ENCODE measurements at places on chromosomes 3 and 15.
A peak's percentile ranks its signal among the peaks of the same experiment; 100 is the strongest.

GRCh38 chr15:69809421-69809820, 288.3 kb downstream of the TLE3 start:
- no peak for DNase-seq

GRCh38 chr3:110026421-110026820, 689.1 kb upstream of the DPPA4 start:
- no peak for DNase-seq

DNA sequence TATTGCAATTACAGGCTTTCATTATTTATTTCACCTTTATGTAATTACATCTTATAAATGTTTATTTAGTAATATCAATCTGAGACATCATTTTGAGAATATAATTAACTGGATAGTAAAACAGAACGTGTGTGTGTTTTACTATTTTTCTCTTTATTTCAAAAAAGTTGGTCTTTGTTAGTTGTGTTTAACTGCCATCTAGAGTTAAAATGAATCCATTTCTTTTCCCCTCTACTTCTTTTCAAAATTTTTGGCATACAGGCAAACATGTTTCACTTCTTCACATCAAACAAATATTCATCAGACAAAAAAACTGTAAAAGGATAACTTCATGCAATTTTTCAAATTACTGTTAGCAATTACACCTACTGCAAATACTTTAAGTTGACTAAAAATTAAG, 61.1 kb downstream of the FEZF2 start:
- DNase-seq = no peak

GRCh38 chr3:53089511-53089910, 40.7 kb downstream of the RFT1 start:
- DNase-seq = no peak

DNA sequence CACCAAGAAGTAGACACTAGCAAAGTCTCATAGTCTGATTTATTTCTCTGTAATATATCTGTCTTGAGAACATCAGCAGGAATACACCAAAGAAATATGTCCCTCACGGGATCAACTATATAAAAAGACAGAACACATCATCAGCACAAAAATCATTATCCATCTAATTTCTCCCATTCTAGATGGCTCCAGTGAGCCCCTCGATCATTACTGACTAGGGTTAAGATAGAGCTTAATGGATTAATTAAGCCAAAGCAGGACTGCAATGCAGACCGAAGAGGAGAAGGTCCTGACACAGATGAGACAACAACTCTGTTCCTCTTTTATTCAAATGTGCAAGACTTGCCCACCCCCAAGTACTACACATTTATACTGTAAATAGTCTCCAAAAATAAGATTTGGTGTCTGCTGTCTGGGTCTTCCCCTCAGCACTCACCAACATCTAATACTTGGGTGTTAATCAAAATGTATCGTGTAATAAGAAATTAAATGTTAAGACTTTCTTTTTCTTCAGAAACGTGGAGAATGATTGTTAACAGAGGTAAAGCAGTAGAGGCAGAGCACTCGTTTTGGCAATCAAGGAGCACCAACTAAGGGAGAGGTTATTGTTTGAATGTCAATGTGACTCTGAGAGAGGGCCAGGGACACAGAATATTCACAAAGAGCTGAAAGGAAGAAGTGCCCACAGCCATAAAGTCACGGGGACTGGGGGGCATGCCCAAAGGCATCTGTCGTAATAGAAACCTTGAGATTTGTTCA, 133.6 kb downstream of the TIGIT start:
- DNase-seq = no peak

GRCh38 chr15:67067930-67068551, 2.6 kb downstream of the SMAD3 start:
- DNase-seq = no peak

DNA sequence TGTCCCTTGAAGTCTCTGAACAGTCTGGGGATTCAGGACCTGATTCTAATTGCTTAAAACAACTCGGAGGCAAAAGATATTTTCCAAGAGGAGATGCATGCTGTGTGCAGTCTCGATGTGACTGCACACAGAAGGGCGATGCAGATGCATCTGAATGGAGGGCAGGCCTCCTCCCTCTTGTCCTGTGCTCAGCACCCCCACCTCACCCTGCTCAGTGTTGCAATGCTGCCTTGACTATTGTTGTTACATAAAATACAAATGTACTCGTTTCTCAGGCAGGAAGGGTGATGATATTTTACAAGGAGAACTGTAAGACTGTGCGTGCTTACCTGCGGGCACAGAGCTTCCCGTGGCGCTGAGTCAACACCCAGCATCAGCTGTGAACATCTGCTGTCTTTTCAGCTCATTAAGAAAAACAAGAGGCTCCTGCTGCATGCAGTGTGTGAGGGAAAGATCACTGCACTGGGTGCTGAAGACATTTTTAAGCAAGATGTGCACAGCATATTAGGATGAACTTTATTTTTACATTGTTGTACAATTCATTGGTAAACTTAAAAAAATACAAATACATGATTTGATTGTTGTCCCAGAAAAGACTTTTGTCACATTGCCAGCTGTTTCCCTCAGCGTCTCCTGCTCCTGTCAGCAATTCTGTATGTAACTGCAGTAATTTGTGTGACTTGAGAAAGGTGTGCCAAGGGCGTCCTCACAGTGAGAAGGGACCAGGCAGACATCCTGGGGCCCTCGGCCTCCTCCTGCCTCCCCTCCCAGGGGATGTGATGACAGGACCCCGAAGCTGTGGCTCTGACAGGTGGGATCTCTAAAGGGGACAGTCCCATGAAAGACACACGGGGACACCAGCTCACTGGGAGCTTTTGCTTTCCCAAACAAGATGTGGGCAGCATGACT, 56.3 kb upstream of the RPL32 start:
- DNase-seq = no peak

DNA sequence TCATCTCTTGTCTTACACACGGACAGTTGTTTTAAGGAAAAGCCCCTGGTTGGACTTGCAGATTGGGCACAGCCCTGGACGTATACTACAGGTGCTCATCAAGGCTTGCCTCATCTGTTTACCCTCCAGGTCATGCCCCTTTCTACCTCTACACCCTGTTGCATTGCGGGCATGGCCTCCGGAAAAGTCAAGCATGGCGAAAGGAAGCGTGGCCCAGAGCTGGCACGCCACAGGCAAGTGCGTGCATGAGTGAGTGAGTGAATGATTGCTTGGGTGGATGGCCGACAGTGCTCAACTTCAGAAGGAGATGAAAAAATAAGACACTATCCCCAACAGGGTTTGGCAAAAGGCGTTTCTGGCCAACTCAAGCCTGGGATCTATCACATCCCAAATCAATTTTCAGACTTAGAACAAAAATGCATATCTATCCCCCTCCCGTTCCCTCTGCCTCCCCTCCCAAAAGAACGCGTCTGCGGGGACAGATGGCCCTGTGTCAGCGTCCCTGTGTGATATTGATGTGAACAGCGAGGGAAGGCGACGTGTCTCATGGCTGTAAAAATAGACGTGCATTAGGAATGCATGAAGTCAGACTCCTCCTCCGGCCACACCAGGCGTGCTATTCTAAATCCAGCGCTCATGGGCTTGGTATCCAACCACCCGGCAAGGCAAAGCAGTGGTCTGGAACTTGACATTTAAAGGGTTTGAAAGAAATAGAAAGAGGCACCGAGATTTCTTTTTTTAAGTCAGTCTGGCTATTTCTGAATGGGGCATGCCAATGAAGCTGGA, 96.0 kb downstream of the RPLP1 start:
- no peak for DNase-seq

- DNase-seq = no peak
Observed at GRCh38 chr3:28028554-28028953, 212.9 kb upstream of the CMC1 start.

GRCh38 chr3:41956574-41956973, 5.3 kb downstream of the ULK4 start:
- DNase-seq = no peak

- no peak for DNase-seq
Observed at GRCh38 chr15:41853831-41854230, 15.2 kb downstream of the PLA2G4B start.

- peak; percentile 52 for DNase-seq
Observed at GRCh38 chr3:58062472-58062871, 54.2 kb downstream of the FLNB start.

- DNase-seq = no peak
Observed at GRCh38 chr15:92033314-92033713, 179.8 kb downstream of the SLCO3A1 start.

DNA sequence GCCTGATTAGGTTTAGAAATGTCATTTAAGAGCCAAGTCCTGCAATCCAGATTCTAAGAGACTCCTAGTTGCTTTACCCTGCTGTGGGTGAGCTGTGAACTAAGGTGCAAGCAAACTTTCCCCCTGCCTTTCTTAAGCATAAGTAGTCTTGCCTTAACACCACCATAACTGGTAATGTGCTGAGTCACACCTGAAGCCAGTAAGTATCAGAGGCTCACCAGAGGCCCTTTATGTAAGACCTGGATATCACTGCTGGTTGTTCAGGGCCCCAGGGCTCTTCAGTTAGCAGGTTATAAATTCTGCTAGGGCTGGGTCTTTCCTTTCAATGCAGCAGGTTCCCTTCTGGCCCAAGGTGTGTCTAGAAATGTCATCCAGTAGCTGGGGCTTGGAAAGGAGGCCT, 509.9 kb downstream of the VGLL3 start:
- DNase-seq = no peak

GRCh38 chr3:181250714-181251113, 261.2 kb upstream of the DNAJC19 start:
- DNase-seq = no peak

DNA sequence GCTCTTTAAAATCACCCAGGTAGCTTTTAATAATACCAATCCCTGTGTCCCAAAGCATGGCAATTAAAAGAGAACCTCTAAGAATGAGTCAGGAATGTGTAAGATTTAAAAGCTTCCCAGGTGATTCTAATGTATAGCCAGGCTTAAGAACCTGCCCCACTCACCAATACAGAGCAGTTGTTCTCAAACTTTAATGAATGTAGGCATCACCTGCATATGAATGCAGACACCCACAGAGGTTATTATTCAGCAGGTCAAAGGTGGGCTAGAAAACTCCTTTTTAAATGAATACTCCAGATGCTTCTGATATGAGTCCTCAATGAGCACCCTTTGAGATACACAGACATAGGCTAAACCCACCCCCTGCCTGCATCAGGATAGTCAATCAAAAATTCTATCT, 298.1 kb upstream of the KCNMB2 start:
- no peak for DNase-seq

GRCh38 chr15:67571648-67572415, 29.3 kb downstream of the MAP2K5 start:
- peak; percentile 55 for DNase-seq

GRCh38 chr15:36399276-36399675, 180.2 kb upstream of the CDIN1 start:
- no peak for DNase-seq

DNA sequence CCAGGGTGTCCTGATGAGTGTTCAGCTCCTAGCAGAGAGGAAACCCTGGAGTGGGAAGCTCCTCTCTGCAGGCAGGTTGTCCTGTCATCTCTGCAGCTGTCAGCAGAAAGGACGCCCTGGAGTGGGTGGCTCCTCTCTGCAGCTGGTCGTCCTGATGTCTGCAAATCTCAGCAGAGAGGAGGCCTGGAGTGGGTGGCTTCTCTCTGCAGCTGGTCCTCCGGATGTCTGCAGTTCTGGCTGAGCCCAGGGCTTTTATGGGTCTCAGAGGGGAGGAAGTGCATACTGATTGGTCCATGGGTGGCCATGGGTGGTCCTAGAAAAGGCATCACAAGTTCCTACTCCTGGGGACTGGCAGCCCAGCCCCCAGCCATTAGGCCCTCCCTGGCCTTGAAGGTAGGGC, 102.6 kb upstream of the BNIP2 start:
- DNase-seq = no peak

DNA sequence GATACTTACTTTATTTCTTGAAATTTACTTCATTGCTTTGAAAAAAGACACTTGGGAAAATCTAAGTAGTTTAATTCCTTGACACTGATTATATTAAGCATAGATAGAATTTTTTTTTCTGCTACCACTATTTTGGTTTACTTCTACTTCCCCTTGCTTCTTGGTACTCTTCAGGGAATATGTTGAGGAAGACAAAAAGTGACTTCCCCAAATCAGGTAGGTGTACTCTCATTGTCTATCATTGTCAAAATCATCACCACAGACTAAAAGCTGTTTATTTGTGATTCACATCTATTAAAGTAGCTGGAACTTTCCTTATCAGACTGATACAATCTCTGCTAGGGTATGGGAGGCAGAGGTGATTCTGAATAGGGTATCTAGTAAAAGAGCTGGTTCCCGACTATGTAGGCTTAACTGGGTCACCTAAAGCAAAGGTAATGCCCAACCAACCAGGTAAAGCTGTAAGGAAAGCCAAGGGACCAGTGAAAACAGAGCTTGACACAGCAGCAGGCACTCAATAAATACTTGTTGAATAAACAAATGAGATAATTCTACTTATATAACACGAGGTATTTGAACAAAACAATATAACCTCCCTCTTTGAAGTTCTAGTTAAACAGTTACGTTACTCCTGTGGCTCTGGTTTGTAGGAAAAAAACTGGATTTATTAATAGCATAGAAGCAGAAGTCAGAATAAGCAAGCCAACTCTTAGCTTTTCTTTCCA, 346.9 kb downstream of the PLCL2 start:
- DNase-seq = no peak

GRCh38 chr3:66904831-66905493, 93.1 kb upstream of the KBTBD8 start:
- DNase-seq = no peak

Data from mesenchymal stem cell (in vitro differentiated cells and primary cell).